A549 treated with RU486 at 1 μM for 4 hours (cell line): ENCODE measurements at places on chromosomes 12 and 14. TPM values are rescaled to one million over a fixed set of nuclear protein-coding genes. Genes with fewer than 3 reads are reported as not detected.

CAPZA3 gene
- total RNA-seq = not detected in 5 replicates

CABP1 gene
- 0.15 to 0.23 TPM (median 0.21 TPM) in 3 of 5 replicates, not detected in the others for total RNA-seq

RAB21 gene
- 28.9 to 56.1 TPM (median 42.4 TPM) in 5 replicates for total RNA-seq

RAD9B gene
- 0.11 to 0.42 TPM (median 0.31 TPM) in 4 of 5 replicates, not detected in the other for total RNA-seq

SLCO1B1 gene
- 0.22 to 0.70 TPM (median 0.42 TPM) in 5 replicates for total RNA-seq

METTL1 gene
- 52.1 to 68.7 TPM (median 54.0 TPM) in 5 replicates for total RNA-seq

LHX5 gene
- total RNA-seq = 0.03 TPM in 1 of 5 replicates, not detected in the others

RND1 gene
- total RNA-seq = 14.4 to 21.8 TPM (median 15.8 TPM) in 5 replicates

PSMC1 gene
- total RNA-seq = 222 to 393 TPM (median 257 TPM) in 5 replicates

RERG gene
- total RNA-seq = 0.15 to 0.22 TPM (median 0.16 TPM) in 4 of 5 replicates, not detected in the other

SDR9C7 gene
- not detected in 5 replicates for total RNA-seq

PITPNM2 gene
- total RNA-seq = 11.7 to 20.3 TPM (median 16.9 TPM) in 5 replicates

MOAP1 gene
- 11.3 to 16.2 TPM (median 14.4 TPM) in 5 replicates for total RNA-seq

RASAL1 gene
- 0.27 to 0.55 TPM (median 0.29 TPM) in 5 replicates for total RNA-seq

SLC38A2 gene
- 49.0 to 123 TPM (median 113 TPM) in 5 replicates for total RNA-seq

PTPN6 gene
- 9.5 to 14.0 TPM (median 11.9 TPM) in 5 replicates for total RNA-seq

PELI2 gene
- total RNA-seq = 0.32 to 2.5 TPM (median 1.3 TPM) in 5 replicates

PIANP gene
- total RNA-seq = 0.51 to 1.1 TPM (median 0.81 TPM) in 5 replicates

SRGAP1 gene
- 8.7 to 14.0 TPM (median 11.5 TPM) in 5 replicates for total RNA-seq

SLC25A21 gene
- total RNA-seq = 0.53 to 0.90 TPM (median 0.58 TPM) in 5 replicates

ANAPC7 gene
- total RNA-seq = 52.9 to 60.4 TPM (median 56.0 TPM) in 5 replicates

SERPINA4 gene
- total RNA-seq = not detected in 5 replicates

EML5 gene
- 0.47 to 1.1 TPM (median 0.83 TPM) in 5 replicates for total RNA-seq
